Adipose tissue (tissue), 3 donors: ENCODE measurements at places on chromosomes 6 and 20. TPM values are rescaled to one million over a fixed set of nuclear protein-coding genes. Genes with fewer than 3 reads are reported as not detected.

The HEY2 gene
- 1.7 TPM for polyA plus RNA-seq

The TAPBP gene
- polyA plus RNA-seq = 26.3 TPM

The RAB32 gene
- polyA plus RNA-seq = 23.1 TPM

The FKBP1C gene
- polyA plus RNA-seq = 0.34 TPM

The ACAT2 gene
- polyA plus RNA-seq = 16.9 TPM

The OLIG3 gene
- polyA plus RNA-seq = not detected

The BTNL2 gene
- polyA plus RNA-seq = not detected

The ACSS1 gene
- 9.3 TPM for polyA plus RNA-seq

The SNRPB gene
- 63.3 TPM for polyA plus RNA-seq

The PPP1R11 gene
- 58.8 TPM for polyA plus RNA-seq

The HSPA12B gene
- 26.4 TPM for polyA plus RNA-seq
